Inflammatory macrophage (primary cell): ENCODE measurements at places on chromosomes 2 and 18.

GRCh38 chr18:59939127-59939526 is 39.3 kb downstream of the PMAIP1 start:
- DNase-seq, result no peak

- DNase-seq, result no peak
Observed at GRCh38 chr18:59266459-59266858, 6.8 kb downstream of the RAX start.

DNA sequence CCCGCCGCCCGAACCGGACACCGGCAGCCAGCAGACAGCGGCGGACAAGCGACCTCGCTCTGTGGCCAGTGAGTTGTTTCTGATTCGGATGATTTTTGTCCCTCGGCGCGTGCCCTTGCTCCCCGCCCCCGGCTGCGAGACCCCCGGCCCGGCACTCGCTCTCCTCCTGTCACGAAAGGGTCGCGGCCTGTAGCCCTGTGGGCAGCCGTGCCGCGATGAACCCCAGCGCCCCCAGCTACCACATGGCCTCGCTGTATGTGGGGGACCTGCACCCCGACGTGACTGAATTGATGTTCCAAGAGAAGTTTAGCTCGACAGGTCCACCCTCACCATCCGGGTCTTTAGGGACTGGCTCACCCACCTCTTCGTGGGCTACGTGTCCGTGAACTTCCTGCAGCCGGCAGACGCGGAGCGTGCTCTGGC is 1257.5 kb upstream of the ACVR2A start:
- DNase-seq, result no peak

DNA sequence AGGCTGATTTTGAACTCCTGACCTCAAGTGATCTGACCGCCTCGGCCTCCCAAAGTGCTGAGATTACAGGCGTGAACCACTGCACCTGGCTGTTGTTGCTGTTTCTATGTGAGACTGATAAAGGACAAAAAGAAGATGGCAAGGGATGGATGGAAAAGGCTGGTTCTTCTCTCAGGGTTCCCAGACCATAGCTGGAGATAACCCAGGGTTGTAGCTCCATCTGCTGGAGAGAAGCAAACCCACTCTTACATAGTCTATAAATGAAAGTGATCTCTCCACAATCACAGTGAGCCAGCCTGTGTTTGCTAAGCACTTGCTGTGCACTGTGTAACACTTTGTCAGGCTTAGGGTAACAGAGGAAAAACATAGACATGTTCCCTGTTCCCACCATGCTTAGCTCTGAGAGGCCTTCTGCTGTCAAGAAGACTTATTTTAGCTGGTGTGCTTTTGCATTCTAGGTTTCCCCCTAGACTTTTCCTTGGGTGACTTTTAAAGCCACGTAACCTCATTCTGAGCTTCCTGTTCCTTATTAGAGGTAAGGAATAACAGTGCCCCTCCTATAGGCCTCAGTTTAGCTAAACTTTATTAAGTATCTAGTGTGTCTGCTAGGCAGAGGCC is 49.7 kb downstream of the LIMS1 start:
- peak; percentile 87 for DNase-seq

DNA sequence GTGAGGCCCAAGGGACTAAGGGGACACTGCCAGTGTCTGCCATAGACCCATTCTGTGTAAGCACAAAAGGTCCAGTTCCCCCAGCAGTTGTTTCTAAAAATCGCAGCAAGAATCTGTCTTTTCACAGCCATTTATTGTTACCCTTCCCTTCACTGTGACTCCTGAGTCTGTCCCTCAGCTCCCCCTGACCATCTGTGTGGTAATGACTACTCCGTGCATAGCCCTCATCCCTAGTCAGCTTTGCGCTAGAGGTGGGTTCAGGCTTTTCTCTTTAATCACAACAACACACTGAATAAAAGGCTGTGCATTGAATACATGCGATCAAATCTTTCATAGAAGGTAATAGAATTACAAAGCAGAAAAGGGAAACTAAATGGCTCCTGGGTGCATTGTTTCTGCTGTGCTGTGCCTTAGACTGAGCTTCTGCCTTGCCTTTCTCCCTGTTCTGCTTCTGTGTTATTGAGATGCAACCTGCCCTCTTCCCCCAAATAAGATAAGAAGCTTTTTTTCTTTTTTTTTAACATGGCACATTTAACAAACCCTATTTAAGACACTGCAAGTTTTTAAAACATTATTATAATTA is 836.0 kb upstream of the CDH2 start:
- DNase-seq, result no peak

- no peak for DNase-seq
Observed at GRCh38 chr2:227856697-227857096, 14.7 kb upstream of the DAW1 start.

- no peak for DNase-seq
Observed at GRCh38 chr2:28135324-28135723, 244.8 kb downstream of the BABAM2 start.

DNA sequence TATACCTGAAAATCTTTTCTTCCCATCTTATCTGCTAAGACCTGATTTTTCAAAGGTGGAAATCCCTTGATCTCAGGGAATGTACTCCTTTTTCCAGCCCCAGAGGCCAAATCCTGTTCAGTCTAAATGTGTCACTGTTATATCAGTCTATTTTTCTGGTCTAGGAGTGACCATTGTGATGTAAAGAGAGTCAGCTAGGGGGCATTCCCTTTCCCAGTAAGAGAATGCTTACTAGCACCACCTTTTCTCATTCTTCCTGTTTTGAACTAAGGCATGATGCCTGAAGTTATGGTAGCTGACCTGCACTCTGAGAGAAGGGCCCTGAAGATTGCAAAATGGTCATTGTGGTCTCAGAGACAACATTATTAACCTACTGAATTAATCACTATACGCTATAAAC is 124.1 kb upstream of the XIRP2 start:
- no peak for DNase-seq

DNA sequence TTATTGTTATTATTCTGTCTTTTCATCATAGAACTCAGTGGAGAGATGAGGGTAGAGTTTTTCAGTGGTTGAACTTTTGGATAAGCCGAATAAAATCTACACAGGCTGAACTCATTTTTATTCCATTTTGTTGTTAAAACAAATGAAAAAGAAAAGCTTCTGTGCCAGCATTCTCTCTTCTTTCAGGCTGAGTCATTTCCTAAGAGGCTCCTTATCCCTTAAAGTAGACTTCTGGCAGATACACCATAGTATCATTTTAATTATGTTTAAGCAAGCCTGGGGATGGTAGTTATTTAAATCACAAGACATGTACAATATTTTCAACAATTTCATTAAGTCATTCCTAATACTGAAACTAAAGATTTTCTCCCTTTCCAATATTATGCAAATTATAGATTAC is 1364.0 kb upstream of the NRXN1 start:
- no peak for DNase-seq

DNA sequence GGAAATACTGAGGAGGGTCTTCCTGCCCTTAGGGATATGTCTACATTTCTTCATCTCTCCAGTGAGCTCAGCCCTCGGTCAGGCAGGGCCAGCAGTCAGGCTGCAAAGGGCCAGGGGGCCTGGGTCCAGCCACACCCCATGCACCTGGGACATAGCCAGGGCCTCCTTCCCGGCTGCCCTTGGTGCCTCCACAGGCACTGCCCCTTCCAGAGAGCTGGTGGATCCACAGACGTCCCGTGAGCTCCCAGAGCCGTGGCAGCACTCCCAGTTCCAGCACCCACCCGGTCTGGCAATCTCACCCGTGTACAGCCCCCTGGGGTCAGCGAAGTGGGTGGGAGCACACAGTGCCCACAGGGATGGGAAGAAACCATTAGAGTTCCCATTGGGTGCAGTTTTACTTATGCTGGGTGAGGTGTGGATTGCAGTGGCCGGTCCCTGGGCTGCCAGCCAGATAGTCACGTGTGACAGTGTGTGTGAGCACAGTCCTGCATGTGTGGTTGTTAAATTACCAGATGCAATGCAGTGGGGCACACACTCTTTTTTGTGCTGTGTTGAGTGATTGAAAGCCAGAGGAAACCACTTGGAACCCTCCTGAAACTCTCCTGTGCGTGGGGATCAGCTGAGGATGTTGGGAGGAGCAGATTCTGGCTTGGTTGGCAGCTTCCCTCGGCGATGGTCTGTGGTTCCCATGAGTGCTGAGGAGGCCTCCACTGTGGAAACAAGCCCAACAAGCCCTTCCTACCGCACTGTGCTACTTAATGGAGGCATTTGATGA is 131.0 kb downstream of the SNTG2 start:
- no peak for DNase-seq

- DNase-seq, result no peak
Observed at GRCh38 chr2:159553727-159554126, 62.6 kb downstream of the BAZ2B start.

DNA sequence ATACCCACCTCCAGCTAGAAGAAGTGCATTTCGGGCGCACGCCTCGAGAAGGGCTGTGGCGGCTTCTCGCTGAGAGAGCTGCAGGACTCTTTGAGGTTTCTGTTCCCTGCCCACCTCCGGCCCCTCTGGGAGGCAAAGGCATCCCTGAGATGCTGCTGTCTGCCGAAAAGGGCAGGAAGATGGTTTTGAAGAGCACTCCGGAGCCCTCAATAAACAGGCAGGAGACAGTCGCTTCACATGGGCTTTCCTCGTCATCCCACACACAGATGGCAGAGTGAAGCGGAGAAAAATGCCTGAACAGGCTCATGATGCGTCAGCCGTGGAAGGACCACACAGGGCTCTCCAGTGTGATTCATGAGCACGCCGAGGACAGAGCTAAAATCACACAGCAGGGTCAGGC is 25.4 kb upstream of the GLI2 start:
- DNase-seq, result no peak

- DNase-seq, result no peak
Observed at GRCh38 chr18:24731158-24731557, 270.7 kb downstream of the HRH4 start.

GRCh38 chr18:48777026-48777743 is 173.6 kb downstream of the SMAD7 start:
- DNase-seq, result peak; percentile 68
